CD4-positive, alpha-beta T cell (primary cell): ENCODE measurements at places on chromosomes 3 and 15.

GRCh38 chr3:32998631-32999451 is 47.4 kb downstream of the CCR4 start:
- no peak for DNase-seq

DNA sequence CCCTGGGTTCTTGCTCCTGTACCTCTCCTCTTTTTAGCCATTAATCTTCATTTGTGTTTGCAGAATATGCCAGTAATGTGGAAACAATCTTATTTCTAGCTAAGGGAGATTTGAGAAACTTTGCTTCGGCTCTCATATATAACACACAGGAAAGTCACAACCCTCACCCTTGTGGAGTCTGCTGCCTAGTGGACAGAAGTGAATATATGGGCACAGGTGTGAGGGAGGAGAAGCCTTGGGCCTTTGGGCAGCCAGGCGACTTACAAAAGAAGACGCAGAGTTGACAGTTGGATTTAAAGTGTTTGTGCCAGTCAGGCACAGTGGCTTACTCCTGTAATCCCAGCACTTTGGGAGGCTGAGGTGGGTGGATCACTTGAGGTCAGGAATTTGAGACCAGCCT is 181.8 kb upstream of the TBL1XR1 start:
- DNase-seq = no peak

DNA sequence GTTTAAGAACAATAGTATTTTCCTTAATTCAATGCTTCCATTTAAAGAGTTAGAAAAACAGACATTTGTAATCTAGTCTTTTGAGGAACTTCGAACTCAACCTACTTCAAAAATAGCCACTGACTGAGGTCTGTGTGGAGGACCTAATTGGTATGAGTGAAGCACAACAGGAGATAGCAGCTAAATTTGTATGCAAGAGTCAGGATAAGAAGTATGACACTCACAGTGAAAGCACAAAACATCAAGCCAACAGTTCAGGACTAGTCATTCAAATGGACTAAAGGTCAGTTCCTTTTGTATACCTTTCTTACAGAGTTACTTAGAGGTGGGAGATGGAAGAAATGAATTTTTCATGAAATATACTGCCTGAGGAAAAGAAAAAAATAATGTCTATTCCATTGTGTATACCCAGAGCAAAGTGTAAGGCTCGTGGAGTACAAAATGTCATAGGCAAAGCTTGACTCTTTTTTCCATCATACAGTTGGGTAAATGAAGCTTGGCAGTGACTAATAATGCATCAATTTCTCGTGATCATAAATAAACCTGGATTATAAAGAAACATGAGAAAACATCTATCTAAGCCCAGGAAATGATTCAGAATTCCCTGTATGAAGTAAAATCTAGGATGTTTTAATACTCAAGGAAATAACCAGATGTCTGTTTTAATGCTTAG is 1005.2 kb upstream of the CADM2 start:
- no peak for DNase-seq

DNA sequence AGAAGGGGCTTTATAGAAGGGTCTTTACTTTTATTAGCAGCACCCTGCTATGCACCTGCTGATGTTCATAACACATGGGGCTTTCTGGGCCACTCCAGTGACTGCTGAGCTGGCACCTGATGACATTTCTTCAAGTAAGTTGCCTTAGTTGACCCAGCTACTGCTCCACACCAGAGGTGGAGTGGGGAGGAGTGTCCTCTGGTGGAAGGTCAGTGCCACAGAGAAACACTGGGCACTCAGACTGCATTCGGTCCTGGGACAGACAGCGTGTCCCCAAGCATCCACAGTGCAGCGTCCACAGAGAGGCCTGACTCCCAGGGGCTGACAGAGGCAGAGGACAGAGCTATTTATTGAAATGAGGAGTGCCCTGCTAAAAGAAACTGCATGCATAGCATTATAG is 74.9 kb upstream of the NSMCE3 start:
- DNase-seq = no peak

- DNase-seq = no peak
Measured at GRCh38 chr3:24258260-24258659, 236.4 kb downstream of the THRB start.

DNA sequence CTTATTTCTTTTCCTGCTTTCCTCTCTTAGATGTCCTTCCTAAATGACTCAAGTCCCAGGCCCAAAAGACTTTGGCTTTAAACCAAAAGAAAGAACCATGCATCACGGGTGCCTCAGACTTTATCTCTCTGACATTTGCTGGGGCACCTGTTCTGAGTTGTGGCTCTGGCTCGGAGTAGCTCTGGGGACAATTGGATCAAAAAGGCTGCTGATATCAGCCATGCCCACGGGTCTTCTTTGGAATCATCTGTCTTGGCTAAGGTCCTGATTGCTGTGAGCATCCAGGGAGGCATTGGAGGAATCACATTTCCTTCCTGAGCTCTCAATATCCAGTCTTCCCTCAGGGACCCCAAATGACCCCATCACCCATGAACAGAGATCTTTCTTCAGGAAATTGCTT is 59.9 kb downstream of the CLSTN2 start:
- DNase-seq = no peak

- no peak for DNase-seq
Measured at GRCh38 chr15:40106203-40107161, 2.2 kb downstream of the BMF start.
